Stimulated activated CD4-positive, alpha-beta T cell treated with anti-CD3 and anti-CD28 coated beads, Interleukin-12 subunit alpha, Interleukin-12 subunit beta, amount 100 ng/mL, for 4 hours (primary cell): ENCODE measurements at places on chromosomes 7 and 10.
A peak's percentile ranks its signal among the peaks of the same experiment; 100 is the strongest.

DNA sequence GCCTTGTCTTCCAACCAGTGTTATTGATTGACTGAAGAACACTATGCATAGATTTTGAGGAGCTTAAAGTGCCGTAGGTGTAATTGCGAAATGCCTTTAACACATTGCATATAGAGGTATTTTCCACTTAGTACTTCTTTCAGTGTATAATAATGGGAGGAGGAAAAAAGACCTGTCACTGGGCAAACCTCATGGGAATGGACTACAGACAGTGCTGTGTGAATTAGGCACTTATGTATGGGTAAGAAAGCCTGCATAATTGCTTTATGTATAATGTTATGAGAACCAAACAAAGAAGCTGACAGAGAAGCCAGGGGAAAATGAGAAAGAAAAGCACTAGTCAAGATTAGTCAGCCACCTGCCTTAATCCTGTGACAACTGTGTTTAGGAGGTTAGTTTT, 12.4 kb upstream of the SCRN1 start:
- DNase-seq: no peak

DNA sequence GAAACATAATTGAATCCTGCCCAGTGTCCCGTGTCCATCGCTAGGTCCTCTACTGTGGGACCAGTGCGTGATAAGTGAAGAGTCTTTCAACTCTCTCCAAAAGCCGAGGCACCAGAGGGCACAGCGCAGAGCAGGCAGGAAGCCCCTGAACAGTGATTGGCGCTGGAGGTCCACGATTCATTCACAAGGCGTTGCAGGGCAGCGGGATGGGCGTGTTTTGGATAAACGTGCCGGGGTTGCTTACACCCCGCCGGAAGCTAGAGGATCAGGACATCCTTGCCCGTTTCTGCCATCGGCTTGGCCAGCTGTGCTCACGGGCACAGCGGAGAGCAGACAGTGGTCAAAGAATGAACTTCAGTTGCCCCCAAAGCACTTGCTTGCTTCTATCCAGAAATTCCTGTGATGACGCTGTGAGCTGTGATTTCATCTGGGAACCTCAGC, 86.0 kb upstream of the PFKP start:
- no peak for DNase-seq

- no peak for DNase-seq
Measured at GRCh38 chr10:42952931-42953683, 123.8 kb upstream of the RET start.

GRCh38 chr7:157849726-157850125, 512.9 kb downstream of the DNAJB6 start:
- DNase-seq: no peak

- no peak for DNase-seq
Measured at GRCh38 chr10:16856567-16856966, 39.3 kb upstream of the RSU1 start.

DNA sequence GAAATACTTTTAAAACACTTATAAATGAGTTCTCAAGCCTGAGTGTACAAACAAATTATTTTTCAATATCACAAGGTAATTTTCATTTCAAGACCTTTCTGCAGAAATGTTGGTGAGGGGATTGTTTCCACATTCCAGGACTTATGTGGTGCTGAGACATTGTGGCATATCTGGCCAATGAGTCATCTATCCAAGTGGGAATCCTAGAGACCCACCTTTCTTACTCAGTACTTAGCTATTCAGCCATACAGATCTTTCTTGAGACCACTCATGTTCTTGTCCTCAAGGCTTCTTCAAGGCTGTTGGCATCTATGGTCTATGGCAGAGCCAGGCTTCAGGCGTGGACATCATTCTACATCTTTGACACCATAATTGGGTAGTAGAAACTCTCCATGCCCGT, 225.4 kb downstream of the DKK1 start:
- no peak for DNase-seq

- no peak for DNase-seq
Measured at GRCh38 chr10:30435073-30435422, 1.1 kb downstream of the MAP3K8 start.

DNA sequence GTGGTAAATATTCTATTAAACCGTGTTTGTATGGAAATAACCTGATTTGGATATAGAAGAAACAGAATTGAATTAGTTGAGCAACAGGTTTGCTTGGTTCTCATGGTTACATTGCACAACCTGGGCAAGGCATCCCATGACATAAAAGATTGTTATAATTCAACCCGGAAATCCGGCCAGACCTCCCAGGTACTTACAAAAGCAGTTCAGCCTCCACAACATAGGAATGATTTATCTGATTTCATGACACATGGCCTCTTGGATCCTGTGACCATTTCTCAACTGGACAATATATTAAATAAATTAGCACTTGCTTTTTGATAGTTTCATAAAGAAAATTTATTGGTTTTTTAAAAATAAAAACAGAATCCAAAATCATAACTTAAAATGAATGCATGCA, 55.1 kb upstream of the PTPN12 start:
- no peak for DNase-seq

DNA sequence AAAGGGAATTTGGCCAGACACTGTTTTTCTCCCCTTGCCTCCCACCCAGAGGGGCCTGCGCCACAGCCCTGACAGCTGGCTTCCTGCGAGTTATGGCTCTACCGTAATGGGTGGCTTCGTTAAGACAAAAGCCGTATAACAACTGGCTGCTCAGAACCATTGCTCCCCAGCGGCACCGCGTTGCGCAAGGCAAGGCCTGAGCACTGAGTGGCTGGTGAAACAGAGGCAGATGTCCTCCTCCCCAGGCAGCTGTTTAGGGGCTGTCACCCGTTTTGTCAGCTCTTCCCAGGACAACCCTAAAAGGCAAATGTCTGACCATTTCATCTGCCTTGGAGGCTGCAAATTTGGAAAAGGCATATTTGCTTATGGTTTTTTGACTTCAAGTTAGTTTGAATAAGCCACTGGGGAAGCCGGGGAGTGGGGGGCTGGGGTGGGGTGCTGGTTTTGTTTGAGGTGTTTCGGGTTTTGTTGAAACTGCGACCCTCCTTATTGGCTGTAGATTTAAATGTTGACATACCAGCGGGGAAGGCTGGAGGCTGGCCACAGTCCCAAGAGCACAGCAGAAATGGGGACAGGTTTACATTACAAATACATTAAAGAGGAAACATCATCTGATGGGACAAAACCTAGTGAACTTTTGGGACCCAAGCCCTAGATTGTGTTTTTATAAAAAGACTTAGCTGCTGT, 681 bp upstream of the SPOCK2 start:
- DNase-seq: peak; percentile 46

DNA sequence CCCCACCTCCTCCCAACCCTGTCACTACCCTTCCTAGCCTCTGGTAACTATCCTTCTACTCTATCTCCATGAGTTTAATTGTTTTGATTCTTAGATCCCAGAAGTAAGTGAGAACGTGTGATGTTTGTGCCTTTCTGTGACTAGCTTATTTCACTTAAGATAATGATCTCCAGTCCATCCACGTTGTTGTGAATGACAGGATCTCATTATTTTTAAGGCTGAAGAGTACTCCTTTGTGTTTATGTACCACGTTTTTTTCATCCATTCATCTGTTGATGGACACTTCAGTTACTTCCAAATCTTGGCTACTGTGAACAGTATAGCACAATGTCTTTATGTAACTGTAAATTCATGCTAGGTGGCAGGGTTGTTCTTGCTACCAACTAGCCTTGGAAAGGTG, 461.6 kb downstream of the PLXDC2 start:
- DNase-seq: no peak

DNA sequence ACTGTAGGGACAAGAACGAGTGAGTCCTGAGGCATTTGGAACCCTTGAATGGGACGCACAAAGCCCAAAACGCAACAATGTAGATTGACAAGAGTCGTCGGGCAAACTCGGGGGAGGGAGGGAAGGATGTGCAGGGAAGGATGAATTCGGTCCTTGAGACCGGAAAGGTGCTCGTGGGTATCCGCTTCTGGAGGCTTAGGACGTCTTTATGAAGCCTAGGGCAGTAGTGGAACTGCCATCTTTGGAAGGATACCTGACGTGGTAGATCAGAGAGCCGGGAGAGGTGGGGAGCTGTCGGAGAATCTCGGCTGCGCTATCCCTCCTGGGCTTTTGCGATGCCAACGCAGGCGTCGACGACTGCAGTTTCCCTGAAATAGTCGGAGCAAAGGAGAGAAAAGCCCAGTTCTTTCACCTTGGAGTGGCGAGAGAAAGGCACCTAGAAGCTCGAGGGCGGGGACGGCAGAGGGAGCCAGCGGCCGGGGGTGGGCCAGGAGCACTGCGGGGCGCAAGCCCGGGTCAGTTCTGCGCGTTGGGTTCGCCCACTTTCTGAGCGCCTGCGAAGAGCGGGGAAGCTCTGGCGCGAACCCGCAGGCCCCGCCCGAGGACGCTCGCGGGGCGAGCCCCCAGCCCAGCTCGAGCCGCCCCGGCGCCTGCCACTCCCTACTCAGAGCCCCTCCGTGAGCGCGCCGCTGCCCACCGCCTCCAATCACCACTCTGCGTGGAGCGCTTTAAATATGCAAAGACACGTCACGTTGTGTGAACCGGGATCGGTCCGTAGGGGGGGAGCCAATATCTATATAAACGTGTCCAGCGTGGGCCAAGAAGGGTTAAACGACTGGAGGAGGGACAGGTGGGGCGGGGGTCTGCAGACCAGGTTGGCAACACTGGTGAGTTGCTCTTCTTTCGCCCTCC, at the start of gene CYP26C1:
TSS of gene CYP26C1 (plus strand) at position 824 of the 912 bp plus-strand sequence. CDS start 466 bp downstream, outside the sequence.
- no peak for DNase-seq

GRCh38 chr7:151514461-151515275, 5.0 kb downstream of the RHEB start:
- no peak for DNase-seq

- DNase-seq: no peak
Measured at GRCh38 chr10:93142534-93142933, 68.8 kb downstream of the CYP26A1 start.

- DNase-seq: no peak
Measured at GRCh38 chr7:156487811-156488533, 152.6 kb upstream of the RNF32 start.

DNA sequence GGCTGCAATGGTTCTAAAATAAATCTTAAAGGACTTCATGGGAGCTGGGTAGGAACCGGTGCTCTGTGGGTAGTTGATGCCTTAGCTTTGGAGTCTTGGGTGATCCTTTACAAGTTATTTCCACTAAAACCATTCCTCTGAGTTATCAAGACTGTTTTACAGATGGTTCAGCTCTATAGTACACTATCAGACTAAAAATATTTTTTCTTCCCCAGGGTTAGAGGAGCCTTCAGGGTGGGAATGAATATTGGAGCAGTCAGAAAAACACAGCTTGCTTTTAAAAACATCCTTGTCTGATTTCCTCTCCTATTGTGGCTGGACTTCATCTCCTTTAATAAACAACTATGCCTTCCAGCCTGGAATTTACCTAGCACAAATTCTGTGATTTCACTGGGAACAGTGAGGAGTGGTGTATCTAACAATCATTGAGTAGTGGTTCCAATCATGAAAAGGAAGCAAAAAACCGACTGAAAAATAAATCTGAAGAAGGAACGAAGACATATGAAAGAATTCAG, 102.6 kb upstream of the AFAP1L2 start:
- no peak for DNase-seq

- DNase-seq: no peak
Measured at GRCh38 chr10:29951441-29951931, 107.9 kb downstream of the JCAD start.

DNA sequence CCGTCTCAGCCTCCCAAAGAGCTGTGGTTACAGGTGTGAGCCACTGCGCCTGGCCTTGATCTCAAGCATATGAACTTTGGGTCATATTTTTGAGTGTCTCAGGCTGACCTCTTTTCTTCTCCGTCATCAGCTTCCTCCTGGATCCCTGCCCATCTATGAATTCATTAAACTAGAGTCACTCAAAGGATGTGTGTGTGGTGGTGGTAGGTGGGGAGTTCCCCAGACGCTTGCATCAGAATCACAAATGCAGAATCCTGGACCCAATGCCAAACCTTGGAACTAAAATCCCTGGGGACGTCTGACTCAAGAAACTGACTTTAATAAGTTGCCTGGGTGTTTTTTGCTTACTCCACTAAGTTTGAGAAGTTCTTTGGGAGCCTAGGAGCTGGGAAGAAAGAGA, 6.7 kb upstream of the CREB5 start:
- no peak for DNase-seq

DNA sequence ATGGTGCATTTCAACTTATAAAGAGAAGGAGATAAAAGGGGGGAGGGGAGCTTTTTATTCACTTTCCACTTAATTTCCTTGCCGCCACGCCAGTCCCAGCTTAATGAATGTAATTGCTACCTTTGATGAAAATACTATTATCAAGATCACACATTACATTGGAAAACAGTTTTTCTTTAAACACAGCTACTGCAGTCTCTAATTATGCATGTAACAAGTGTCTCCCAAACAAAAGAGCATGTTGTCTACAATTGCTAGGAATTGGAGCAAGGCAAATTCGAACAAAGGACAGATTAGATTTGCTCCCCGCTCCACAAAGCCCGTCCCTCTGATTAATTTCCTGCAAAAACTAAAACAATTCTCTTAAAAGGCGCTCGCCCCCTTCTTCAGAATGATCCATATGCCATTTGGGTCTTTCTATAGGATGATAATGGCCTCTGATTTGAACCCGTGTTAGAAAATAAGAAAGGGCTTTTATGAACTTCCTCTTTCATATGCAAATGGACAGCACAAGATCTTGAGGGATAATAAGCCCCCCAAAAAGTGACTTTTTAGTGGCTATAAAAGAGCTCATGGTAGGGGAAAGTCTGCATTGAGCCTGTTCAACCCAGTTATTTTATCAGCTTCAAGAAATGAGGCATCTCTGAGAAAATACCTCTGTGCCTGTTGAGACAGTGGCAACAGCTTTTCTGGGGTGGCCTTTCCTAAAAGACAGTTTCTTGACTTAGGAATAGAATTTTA, 60.6 kb downstream of the ACADSB start:
- no peak for DNase-seq

GRCh38 chr7:83153419-83153818, 9.3 kb downstream of the PCLO start:
- DNase-seq: no peak

GRCh38 chr7:113128031-113128430, 9.7 kb upstream of the SMIM30 start:
- no peak for DNase-seq

DNA sequence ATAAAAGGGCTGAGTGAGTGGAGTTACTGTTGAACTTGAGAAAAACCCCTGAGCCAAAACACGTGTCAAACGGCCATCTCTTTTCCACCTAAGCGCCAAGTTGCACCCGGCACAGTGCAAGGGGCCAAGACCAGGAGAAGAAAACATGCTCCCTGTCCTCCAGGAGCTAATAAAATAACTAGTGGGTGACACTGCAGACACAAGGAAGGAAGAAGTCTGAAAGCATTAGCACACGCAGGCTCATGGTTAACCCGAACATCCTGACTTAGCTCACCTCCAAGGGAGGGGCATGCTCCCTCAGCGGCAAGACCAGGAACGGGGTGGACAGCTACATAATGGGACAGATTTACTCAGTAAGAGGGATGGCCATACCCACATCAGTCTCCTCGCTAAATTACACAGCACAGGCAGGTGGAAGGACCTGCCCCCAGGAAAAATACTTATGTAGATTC, 65.0 kb downstream of the PIP4K2A start:
- DNase-seq: peak; percentile 20

- no peak for DNase-seq
Measured at GRCh38 chr7:41588341-41588740, 114.5 kb downstream of the INHBA start.

GRCh38 chr10:122127943-122128342, 139.0 kb downstream of the TACC2 start:
- DNase-seq: no peak

GRCh38 chr7:22565315-22565811, 65.4 kb upstream of the STEAP1B start:
- DNase-seq: no peak

GRCh38 chr10:110681023-110681681, 37.0 kb downstream of the RBM20 start:
- DNase-seq: peak; percentile 21

- no peak for DNase-seq
Measured at GRCh38 chr7:45013465-45013967, 13.5 kb downstream of the CCM2 start.
